Stimulated activated CD8-positive, alpha-beta memory T cell treated with anti-CD3 and anti-CD28 coated beads, Interleukin-15, amount 100 ng/mL, for 4 hours (primary cell): ENCODE measurements at places on chromosomes 4 and X.

DNA sequence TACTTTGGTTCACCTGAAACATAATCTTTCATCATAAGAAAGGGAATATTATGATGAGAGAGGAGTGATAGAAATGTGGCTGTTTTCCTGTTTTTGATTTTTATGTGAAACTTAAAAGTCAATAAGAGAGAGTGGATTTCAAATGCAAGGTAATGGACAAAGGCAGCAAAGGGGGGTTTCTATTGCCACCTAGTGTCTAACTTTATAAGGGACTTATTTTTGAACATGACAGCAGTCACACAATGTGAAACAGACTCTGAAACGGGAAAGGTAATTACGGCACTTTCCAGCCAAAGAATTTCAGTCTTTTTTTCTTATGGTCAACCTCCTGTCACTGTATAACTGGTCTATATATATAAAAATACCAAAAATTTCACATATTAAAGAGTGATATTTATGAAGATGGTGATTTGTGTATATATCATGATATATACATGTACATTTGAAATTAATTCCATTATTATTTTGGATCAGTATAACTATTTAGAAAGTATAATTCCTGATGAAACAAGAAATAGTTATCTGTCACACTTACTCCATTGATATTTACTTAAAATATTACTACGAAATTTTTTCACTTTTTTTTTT is 127.1 kb downstream of the FBXO8 start:
- DNase-seq: no peak

DNA sequence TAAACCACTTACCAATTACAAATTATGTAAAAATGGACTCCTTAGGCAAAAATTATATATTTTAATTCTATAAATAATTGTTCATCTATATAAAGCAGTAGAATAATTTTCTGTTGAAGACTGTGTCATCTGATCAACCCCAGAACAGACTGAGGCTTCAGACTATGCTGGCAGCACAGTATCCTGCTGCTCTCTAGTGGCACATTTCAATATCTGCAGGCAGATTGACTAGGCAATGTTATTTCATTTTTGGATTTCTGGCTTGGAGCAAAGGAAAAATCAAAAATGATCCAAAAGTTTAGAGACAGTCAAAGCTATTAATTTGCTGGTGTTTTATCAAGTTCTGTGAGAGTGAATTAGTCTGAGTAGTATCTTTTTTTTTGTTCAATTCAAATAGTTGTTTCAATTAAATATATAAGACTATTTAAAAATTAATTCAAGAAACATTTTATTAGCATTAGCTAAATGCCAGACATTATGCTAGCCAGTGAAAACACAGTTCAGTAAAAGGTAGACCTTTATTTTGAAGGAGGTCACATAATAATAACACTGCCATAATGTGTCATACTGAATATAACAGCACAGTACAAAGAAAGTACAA is 21.3 kb upstream of the SULT1E1 start:
- DNase-seq: no peak

GRCh38 chr4:93834249-93835066 is 5.9 kb downstream of the ATOH1 start:
- no peak for DNase-seq

GRCh38 chr4:175784986-175785525 is 27.0 kb downstream of the GPM6A start:
- no peak for DNase-seq

DNA sequence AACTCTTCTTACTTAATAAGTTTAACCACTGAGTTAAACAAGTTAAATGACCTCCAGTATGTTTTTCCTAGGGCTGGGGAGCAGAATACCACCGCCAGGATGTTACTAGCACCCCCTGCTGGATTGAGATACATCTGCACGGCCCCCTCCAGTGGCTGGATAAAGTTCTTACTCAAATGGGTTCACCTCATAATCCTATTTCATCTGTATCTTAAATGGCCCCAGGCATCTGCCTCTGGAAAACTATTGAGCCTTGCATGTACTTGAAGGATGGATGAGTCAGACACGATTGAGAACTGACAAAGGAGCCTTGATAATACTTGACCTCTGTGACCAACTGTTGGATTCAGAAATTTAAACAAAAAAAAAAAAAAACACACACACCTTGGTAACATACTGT is 61.5 kb upstream of the MMAA start:
- DNase-seq: peak; percentile 2

DNA sequence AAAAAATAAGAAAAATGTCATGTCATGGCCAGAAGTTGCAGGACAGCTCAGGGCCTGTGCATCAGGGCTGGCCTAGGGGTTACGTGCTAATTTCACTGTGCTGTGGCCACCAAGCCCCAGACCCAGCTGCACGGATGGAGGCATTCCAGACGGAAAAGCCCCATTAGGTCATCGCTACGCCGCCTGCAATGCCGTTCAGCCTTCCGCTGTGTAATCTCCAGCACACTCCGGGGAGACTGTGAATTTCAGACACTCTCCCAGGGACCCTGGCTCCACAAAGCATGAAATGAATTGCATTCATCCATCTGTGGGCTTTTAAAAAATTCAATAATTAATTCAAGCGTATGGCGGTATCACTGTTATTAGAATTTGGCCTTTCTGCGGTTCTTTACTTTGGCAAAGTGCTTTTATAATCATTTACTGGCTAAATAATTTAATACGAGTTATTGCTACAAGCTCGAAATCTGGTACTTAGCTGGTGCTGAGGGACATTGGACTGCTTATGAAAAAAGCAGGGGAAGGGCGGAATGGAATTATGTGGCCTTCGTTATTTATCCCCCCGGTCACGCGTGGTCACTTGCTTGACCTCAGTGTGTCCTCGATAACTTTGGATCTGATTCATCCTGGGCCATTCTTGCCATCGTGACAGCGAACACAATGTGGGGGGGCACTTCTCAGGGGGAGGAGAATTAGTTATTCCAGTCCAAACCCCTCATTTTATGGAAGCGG is 9.0 kb upstream of the NSG1 start:
- DNase-seq: no peak

GRCh38 chrX:15853586-15854079 is 980 bp downstream of the AP1S2 start:
- DNase-seq: no peak

- no peak for DNase-seq
These were observed 8.0 kb upstream of the FNIP2 start for GRCh38 chr4:158760866-158761265.

DNA sequence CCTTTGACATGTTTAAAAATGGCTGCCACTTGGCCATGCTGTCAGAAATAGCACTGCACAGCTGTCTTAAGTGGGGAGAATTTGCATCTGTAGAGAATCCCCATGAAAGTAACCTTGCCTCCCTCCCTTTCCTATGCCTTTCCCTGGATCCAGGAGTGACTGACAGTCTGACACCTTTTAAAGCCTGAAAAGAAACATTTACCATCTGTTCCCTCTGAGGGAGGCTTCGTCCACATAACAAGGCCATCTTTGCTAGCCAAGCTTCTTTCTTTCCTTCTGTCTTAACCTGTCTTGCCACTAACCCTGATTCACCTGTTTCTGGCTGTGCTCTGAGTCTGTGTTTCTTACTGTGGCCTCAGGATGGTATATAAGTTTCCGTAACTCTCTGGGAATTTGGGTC is 21.3 kb upstream of the AADAT start:
- no peak for DNase-seq

DNA sequence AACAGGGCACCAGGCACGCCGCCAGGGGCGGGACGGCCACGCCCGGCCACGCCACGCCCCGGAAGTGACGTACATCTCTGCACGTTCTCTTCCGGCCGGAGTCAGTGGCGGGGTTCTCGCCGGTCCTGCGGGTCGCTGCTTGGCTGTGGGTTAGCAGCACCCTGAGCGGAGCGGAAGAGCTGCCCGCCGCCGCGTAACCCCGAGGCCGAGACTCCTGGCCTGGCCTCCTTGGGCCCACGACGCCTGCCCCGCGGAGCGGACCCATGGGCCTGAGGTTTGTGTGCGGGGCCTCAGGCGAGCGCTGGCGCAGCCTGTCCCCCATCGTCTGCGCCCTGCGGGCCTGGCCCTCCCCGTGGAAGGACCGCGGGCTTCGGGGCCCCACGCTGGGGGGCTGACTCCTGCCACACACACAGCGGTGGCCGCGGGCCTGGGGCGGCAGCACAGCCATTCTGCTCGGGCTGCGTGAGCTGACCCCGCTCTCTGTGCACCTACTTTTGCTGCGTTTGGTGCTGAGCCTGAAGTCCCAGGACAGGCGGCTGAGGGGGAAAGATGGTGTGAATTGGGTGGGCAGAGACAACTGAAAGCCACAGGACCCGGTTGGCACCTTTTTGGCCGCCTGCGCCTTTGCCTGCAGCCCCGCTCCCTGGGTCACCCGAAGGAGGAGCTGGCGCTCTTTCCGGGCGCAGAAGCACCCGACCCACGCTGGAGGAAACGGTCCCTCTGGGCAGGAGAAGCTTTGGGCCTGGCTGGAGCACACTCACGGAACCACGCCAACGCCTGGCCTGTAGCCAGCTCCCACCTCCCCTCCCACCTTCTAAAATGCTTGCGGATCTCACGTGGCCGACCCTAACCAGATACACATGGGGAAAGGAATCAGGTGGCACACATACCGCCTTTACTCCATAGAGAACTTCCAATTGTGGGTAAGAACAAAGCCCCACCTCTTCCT is 28.1 kb downstream of the NOP14 start:
- peak; percentile 87 for DNase-seq

DNA sequence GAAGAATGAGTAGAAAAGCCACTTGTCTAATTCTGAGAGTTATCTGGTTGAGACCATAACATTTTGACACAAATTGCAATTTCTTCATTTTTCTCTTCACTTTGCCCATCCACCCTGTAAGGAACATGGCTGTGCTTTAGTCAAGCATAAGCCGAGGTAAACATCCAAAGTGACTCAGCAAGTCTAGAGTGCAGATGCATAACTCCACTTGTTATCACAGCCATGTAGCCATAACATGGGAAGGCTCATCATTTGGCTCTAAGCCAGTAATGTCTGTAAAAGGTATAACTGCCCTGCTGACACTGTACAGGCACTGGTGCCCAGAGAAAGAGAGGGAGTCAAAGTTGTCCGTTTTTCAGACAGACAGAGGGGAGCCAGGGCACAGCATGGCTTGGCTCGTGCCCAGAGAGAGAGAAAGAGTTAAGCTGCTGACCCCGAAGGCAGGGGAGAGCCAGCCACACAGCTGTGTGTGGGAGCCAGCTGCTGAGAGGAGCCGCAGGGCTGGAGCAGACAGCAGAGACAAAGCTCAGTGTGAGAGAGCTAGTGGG is 76.9 kb upstream of the EXOC1L start:
- no peak for DNase-seq

- no peak for DNase-seq
These were observed 222.1 kb downstream of the CAMK2D start for GRCh38 chr4:113539408-113539807.
